ENCODE measurements at places on chromosomes 4 and X. TPM values are rescaled to one million over a fixed set of nuclear protein-coding genes. Genes with fewer than 3 reads are reported as not detected.

DNA sequence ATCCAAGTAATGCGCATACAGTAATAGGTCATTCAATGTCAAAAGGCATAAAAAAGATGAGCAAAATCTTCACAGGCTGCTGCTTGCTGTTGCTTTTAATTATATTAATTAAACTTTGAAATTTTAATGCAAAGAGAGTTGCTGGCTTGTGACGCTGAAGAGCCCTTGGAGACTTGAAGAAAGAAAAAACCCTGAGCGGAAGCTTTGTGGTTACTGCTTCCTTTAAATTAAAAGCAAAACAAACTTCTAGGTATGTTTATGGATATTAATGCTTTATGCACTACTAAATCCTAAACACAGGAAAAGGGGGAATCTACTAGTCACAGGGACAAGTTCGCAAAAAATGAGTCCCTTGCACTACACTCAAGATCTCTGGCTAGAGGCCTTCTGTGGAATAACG lies 166.7 kb downstream of the ANTXR2 start:
- DNase-seq = no peak

DNA sequence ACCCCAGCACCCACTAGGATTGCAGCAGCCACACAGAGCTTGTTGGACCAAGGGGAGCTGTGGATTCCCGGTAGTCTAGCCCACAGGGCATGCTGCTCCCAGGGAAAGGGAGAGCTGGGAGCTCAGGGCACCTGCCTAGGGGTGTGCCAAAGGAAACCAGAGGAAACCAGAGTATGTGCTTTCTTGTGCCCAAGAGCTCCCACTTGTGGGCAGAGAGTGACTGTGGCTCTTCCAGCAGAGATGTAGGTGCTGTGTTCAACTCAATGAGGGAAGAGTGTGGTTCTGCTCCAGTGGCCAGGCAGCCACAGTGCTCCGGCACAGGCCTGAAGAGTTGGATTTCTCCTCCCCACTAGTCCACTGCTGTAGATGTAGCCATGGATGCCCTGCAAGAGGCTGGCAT lies 1050.0 kb upstream of the INTU start:
- no peak for DNase-seq

DNA sequence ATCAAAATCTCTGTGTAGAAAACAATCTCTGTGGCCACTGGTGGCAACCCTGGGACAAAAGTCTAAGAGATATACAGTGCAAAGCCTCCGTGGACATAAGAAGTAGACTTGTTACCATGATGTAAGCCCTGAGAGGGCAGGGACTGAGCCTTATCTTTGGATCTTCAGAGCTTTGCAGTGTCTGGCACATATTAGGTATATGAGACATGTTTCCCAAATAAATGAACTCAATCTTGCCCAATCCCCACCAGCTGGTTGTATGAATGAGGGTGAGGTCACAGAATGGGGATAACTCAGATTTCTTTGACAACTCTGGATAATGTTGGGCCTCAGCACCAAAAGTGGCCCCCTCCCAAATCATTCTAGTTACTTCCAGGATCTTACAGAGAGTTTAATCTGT lies 511.4 kb upstream of the DIPK2B start:
- no peak for DNase-seq

DNA sequence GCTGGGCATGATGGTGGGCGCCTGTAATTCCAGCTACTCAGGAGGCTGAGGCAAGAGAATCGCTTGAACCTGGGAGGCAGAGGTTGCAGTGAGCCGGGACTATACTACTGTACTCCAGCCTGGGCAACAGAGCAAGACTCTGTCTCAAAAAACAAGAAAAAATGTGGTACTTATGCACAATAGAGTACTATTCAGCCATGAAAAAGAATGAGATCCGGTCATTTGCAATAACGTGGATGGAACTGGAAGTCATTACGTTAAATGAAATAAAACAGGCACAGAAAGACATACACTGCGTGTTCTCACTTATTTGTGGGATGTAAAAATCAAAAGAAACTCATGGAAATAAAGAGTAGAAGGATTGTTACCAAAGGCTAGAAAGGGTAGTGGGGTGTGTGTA lies 12.1 kb downstream of the RPGR start:
- no peak for DNase-seq

- no peak for DNase-seq
Observed at GRCh38 chrX:2723286-2723879, 28.5 kb upstream of the XG start.

NUP62CL gene
- 4.0 TPM for total RNA-seq

GRCh38 chr4:180860089-180860720 lies 1383.0 kb upstream of the TENM3 start:
- peak; percentile 30 for DNase-seq

DNA sequence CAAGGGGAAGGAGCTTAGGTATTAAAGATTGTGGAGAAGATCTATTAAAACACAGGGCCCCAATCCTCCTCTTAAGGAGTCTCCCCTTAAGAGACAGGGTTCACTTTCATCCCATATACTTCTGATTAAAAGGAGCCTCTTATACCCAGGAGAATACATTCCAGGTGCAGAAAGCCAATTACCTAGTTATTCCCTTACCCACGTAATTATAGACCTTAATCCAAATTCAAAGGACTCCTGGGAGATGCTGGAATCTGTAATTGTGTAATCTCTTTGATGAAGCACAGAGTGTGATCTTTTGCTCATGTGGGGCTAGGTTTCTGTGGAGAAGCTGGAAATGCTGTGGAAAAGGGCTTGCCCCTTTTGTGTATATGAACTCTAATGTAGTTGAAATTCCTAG lies 1.4 kb upstream of the SEC24B start:
- DNase-seq = no peak

Data from mesothelial cell of epicardium (in vitro differentiated cells).